ENCODE measurements at places on chromosomes 16 and 17.

DNA sequence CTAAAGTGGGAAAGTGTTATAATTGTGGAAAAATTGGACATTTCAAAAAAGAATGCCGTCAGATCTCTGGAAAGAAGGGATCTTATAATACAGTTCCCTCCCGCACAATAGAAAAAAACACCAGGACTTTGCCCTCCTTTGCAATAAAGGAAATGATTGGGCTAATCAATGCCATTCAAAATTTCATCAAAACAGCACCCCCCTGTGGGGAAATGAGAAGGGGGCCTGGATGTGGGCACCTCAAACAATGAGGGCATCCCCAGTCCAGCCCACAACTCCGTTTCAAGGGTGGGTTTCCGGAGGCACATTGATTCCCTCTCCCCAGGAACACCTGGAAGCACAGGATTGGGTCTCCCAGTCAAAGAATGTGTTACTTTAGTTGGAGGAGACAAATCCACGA is 26.1 kb downstream of the CD300LG start:
- no peak for DNase-seq

GRCh38 chr17:47694581-47695428 is 844 bp downstream of the TBKBP1 start:
- DNase-seq = no peak

DNA sequence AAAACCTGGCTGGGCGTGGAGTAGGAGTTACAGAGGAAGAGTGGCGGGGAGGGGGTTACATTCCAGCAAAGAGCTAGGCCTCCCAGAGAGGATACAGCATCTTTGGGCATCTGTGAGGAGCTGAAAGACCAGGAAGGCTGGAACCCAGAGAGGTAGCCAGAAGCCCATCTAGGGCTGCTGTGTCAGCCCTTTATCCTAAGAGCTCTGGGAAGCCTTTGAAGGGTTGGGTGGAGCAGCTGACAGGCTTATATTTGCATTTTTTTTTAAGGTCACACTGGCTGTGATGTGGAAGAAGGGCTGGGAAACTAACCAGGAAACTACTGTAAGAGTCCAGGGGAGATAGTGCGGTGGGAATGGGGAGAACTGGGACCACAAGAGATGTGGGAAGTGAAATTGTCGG is 6.8 kb upstream of the CNOT1 start:
- no peak for DNase-seq

- DNase-seq = no peak
Measured at GRCh38 chr17:45276031-45276430, 14.1 kb upstream of the SPATA32 start.

DNA sequence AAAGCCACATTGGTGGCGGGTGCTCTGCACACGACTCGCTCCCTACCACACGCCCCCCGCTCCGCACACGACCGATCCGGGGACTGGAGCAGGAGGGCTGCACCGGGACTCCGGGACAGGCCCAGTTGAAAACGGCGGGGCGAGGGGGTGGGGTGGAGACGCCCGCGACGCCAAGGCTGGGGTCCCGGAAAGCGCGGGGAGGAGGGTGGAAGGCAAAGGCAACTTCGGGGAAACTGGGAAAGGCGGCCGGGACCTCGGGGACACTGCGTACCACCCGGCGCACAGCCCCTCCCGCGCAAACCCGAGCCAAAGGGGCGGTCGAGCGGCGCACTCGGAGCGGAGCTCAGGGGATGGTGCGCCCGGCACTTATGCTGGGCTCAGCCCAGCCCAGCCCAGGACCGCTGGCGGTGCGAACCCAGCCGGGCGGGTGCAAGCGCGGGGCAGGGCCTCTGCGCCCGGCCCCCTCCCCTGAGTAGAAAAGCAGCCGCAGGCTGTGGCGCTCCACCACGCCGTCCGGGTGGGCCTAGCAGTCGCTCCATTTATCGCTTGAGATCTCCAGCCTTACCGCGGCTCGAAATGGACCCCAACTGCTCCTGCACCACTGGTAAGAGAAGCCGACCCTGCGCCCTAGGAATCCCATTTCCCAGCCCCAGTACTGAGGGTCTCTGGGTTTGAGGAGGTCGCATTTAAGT is at the start of gene MT1M:
MT1M (plus strand) TSS at position 504 of the 692 bp plus-strand sequence; CDS start at position 577, 73 bp downstream.
- no peak for DNase-seq

GRCh38 chr16:23496821-23497542 is 13.3 kb downstream of the GGA2 start:
- DNase-seq = no peak

DNA sequence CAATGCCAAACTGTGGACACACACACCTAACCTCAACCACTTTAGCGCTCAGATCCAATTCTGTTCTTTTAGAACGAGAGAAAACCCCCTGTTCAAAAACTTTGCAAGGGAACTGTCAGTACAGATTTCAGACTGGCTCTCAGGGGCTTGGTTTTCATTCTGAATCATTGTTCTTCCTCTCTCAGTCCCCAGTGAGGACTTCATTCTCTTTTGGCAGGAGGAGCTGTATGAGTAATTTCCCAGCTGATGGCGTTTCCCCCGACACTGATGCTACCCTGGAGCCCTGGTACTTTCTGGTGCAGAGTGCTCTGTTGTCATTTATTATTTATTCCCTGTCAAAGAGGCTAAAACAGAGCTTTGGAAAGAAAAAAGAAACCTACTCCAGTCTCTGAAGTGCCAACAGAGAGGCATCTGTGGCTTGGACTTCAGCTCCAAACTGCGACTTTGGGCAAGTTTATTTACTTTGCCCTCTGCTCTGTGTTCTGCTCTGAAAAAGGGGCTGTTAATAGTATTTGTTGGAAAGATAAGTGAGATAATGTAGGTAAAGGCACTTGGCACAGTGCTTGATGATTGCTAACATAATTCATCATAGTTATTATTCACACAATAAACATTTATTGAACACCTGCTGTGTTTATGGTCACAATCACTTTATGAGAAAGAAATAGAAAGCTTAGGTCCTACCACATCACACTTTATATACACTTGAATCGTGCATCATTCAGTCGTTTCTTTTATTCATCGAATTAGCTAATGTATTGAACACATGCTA is 28.3 kb downstream of the ETV4 start:
- DNase-seq = no peak

GRCh38 chr16:12339686-12340085 is 363.2 kb downstream of the SNX29 start:
- DNase-seq = no peak

GRCh38 chr16:85209526-85210121 is 97.4 kb upstream of the CIBAR2 start:
- DNase-seq = no peak

- no peak for DNase-seq
Measured at GRCh38 chr16:31710880-31711279, 162.7 kb upstream of the ZNF267 start.
